ENCODE measurements at places on chromosomes 1 and 21. TPM values are rescaled to one million over a fixed set of nuclear protein-coding genes. Genes with fewer than 3 reads are reported as not detected.

Gene HMCN1
- 8.9 TPM for total RNA-seq

Gene SELL
- 1.2 TPM for total RNA-seq

Gene RGS16
- 0.88 TPM for total RNA-seq

Gene CLIC6
- 11.2 TPM for total RNA-seq

Gene BMP8B
- 0.33 TPM for total RNA-seq

Gene SYCP1
- total RNA-seq, result not detected

Gene LCE1D
- total RNA-seq, result not detected

Gene OR2L8
- total RNA-seq, result not detected

Gene LCE1E
- total RNA-seq, result not detected

Gene FASLG
- not detected for total RNA-seq

DNA sequence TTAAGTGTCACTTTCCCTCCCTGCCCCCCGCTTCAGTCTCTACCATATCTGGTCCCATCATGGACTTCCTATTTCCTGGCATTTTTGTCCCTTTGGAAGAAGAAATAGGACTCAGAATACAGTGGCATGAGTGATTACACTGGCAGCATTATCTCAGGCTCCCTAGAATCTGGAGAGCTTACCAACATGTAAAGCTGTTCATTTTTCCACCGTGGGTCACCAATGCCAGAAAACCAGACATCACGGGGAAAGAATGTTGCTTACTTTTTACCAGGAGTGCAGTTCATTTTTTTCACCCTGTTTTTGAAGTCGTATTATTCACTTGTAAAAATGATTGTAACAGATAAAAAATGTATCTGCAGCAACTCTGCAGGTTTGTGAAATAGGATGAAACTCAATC is 44.8 kb downstream of the BACH1 start:
- no peak for DNase-seq
- H3K4me1 ChIP-seq, result peaks cover 58% of the 10 kb centered on the region
- H3K27ac ChIP-seq, result peak overlapping the region; percentile 43
- peaks cover under 1% of the 10 kb centered on the region for H3K36me3 ChIP-seq
- no peaks in the 10 kb centered on the region for H3K27me3 ChIP-seq

GRCh38 chr1:39525366-39526165 is 34.1 kb downstream of the BMP8A start:
- no peak overlapping the region for H3K4me3 ChIP-seq
- H3K27ac ChIP-seq, result peak overlapping the region; percentile 42
- H3K27me3 ChIP-seq, result no peaks in the 10 kb centered on the region
- no peaks in the 10 kb centered on the region for H3K4me1 ChIP-seq
- DNase-seq, result no peak
- H3K36me3 ChIP-seq, result peaks cover 36% of the 10 kb centered on the region

DNA sequence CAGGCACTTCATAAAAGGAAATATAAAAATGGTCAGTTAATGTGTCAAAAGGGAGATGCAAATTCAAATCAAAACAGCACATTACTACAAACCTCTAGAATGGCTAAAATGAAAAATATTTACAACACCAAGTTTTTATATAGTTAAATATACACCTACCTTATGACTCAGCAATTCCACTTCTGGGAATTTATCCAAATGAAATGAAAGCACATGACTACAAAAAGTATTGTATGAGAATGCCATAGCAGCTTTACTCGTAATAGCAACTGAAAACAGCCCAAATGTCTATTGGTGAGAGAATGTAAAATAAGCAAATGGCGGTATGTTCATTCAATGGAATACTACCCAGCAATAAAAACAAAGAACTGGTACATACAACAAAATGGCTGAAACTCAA is 175.8 kb upstream of the SPAG17 start:
- no peaks in the 10 kb centered on the region for H3K27me3 ChIP-seq
- no peak overlapping the region for H3K27ac ChIP-seq
- no peak for DNase-seq
- H3K4me1 ChIP-seq, result no peaks in the 10 kb centered on the region

DNA sequence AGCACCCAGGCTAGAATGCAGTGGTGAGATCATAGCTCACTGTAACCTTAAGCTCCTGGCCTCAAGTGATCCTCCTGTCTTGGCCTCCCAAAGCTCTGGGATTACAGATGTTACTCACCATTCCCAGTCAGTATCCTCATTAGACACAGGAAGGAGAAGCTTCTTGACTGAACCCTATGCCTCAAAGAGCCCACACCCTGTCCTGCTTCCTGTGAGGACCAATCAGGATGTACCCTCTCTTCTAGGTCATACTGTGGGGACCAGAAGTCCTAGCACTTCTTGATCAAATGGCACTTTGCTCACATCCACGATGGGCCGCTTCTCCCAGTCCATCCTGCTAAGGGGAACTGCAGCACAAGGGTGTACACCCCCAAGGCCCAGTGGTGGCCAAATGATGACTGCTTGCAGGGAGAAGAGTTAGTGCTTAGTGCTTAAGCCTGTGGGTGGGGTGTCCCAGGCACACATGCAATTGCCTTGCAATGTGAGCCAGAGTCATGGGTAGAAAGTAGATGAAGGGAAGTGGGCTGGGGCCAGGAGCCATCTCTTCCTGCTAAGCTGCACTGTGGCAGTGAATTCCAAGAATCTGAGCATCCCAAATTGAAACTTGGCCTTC is 9.8 kb downstream of the CD34 start:
- H3K4me3 ChIP-seq, result no peak overlapping the region
- peak overlapping the region; percentile 95 for H3K27ac ChIP-seq
- H3K27me3 ChIP-seq, result no peaks in the 10 kb centered on the region
- H3K4me1 ChIP-seq, result peaks cover 98% of the 10 kb centered on the region
- H3K36me3 ChIP-seq, result peaks cover 12% of the 10 kb centered on the region

GRCh38 chr1:167439301-167439988 is 78.9 kb downstream of the CD247 start:
- H3K4me1 ChIP-seq, result peaks cover 12% of the 10 kb centered on the region
- H3K36me3 ChIP-seq, result no peaks in the 10 kb centered on the region
- peak overlapping the region; percentile 59 for H3K4me3 ChIP-seq
- H3K27ac ChIP-seq, result no peak overlapping the region
- peaks cover 29% of the 10 kb centered on the region for H3K27me3 ChIP-seq

GRCh38 chr1:40064797-40065499 is 24.4 kb downstream of the CAP1 start:
- H3K27ac ChIP-seq, result peak overlapping the region; percentile 11
- H3K36me3 ChIP-seq, result peaks cover 93% of the 10 kb centered on the region
- H3K27me3 ChIP-seq, result no peaks in the 10 kb centered on the region
- peaks cover 27% of the 10 kb centered on the region for H3K4me1 ChIP-seq

DNA sequence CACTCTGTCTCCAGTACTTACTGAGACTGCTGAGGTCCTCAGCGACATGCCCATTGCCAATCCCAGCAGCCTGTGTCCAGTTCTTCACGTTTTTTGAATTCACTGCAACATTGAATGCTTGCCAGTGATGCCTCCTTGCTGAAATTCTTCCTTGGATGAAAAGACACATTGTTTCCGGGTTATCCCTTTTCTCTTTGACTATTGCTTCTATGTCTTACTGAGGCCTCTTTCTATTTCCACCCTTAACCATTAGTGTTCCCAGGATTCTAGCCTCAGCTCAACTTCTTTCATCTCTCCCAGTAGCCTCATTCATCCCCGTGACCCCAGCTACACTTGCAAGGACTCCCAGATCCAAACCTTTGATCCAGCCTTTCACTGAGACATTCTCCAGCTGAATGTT is 46.5 kb upstream of the KIF26B start:
- no peaks in the 10 kb centered on the region for H3K4me1 ChIP-seq
- no peak overlapping the region for H3K4me3 ChIP-seq
- H3K27ac ChIP-seq, result no peak overlapping the region
- no peaks in the 10 kb centered on the region for H3K27me3 ChIP-seq

- H3K36me3 ChIP-seq, result no peaks in the 10 kb centered on the region
- H3K27me3 ChIP-seq, result no peaks in the 10 kb centered on the region
- H3K4me1 ChIP-seq, result no peaks in the 10 kb centered on the region
- no peak overlapping the region for H3K4me3 ChIP-seq
- DNase-seq, result no peak
These were observed 11.3 kb downstream of the NBPF3 start for GRCh38 chr1:21451212-21451611.

DNA sequence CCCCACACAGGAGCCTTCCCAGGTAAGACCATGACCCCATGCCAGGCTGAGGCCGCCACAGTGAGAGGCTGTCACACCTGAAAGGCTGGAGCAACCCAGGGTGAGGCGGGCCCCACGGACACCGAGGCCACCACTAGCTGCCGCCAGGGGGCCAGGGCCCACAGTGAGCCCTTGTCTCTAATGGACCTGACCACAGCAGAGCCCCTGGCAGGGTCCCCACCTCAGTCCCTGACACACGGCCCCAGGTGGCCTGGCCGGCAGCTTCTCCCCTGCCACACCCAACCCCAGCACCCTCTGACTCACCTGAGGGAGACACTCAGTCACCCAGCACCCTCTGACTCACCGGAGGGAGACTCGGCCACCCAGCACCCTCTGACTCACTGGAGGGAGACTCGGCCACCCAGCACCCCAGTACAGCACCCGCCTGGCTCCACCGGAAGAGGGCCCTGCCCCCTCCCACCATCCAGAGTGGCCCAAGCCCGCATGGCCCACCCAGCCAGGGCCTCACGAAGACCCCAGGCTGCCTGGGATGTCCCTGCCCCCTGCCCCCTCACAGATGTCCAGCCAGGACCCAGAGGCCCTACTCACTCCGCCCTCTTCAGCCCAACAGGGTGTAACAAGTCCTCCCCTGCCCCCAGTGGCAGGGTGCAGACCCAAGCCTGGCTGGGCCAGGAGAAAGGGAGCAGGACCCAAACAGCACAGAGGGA is 4.4 kb downstream of the DVL1 start:
- H3K4me1 ChIP-seq, result peaks cover 51% of the 10 kb centered on the region
- H3K4me3 ChIP-seq, result no peak overlapping the region
- peaks cover 20% of the 10 kb centered on the region for H3K36me3 ChIP-seq
- no peak for DNase-seq
- H3K27ac ChIP-seq, result no peak overlapping the region

- H3K36me3 ChIP-seq, result no peaks in the 10 kb centered on the region
- peaks cover 10% of the 10 kb centered on the region for H3K4me1 ChIP-seq
- no peak for DNase-seq
- peak overlapping the region; percentile 27 for H3K4me3 ChIP-seq
- no peak overlapping the region for H3K27ac ChIP-seq
These were observed 3.7 kb downstream of the MMEL1 start for GRCh38 chr1:2628933-2629626.

DNA sequence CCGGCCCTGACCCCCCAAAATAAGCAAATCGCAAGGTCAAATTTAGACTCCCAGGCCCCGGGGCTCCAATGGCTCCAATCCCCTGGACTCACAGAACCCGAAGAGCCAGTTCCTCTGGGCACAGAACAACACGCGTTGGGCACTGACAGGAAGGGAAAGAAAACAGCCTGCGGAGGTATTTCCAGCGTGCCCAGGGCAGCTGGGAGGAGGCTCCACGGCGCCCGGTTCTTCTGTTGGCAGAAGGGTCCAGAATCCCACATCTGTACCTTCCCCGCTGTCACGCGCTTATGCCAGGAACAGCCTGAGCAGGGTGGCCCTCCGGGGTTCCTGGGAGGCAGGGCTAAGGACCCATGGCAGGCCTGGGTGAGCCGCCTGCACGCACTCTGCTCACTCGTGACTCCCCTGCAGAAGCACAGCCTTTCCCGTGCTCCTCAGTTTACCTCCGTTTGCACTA is 85.5 kb downstream of the RIPK4 start:
- H3K36me3 ChIP-seq, result no peaks in the 10 kb centered on the region
- H3K4me3 ChIP-seq, result no peak overlapping the region
- no peak overlapping the region for H3K27ac ChIP-seq
- H3K4me1 ChIP-seq, result peaks cover 12% of the 10 kb centered on the region
- peaks cover 19% of the 10 kb centered on the region for H3K27me3 ChIP-seq
- no peak for DNase-seq

GRCh38 chr1:17789926-17790325 is 34.8 kb downstream of the ACTL8 start:
- H3K27ac ChIP-seq, result no peak overlapping the region
- no peak overlapping the region for H3K4me3 ChIP-seq
- peaks cover 64% of the 10 kb centered on the region for H3K27me3 ChIP-seq
- H3K36me3 ChIP-seq, result no peaks in the 10 kb centered on the region
- no peaks in the 10 kb centered on the region for H3K4me1 ChIP-seq
- no peak for DNase-seq

DNA sequence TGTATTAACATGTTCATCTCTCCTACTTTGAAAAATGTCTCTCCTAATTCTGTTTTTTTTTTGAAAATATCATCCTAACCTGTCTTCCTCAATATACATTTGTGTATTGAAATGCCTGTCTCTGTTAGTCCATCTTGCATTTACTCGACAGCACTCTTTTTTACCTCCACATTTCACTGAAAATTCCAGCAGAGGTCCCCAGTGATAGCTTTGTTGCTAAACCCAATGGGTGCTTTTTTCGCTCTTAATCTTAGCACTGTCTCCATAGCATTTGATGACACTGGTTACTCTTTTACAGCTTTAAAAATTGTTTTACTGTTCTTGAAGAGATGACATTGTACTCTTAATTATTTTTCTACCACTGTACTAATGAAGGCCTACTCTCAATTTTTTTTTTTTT is 10.8 kb downstream of the OSBPL9 start:
- no peak for DNase-seq
- H3K4me3 ChIP-seq, result no peak overlapping the region
- H3K36me3 ChIP-seq, result no peaks in the 10 kb centered on the region
- peaks cover 75% of the 10 kb centered on the region for H3K4me1 ChIP-seq
- H3K27ac ChIP-seq, result no peak overlapping the region

DNA sequence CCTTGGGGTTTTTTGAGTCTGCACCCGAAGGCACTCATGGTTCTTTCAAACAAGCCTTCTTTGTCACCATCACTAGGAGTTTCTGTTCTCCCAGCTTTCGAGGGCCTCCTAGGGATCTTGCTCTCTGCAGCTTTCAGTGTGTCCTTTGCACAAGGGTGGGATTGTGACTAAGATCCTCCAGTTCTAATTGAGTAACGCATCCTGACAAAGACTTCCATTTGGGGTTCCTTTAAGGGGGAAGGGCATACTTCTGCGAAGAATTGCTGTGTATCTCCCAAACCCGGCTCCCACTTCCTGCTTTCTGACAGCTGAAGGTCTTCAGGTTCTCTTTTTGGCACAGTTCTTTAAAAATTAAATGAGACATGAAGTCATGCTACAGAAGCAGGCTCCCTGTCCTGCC is 139.4 kb downstream of the EDEM3 start:
- DNase-seq, result no peak
- H3K27ac ChIP-seq, result peak overlapping the region; percentile 29
- peaks cover 8% of the 10 kb centered on the region for H3K36me3 ChIP-seq
- H3K4me3 ChIP-seq, result no peak overlapping the region
- peaks cover 52% of the 10 kb centered on the region for H3K4me1 ChIP-seq
- no peaks in the 10 kb centered on the region for H3K27me3 ChIP-seq

DNA sequence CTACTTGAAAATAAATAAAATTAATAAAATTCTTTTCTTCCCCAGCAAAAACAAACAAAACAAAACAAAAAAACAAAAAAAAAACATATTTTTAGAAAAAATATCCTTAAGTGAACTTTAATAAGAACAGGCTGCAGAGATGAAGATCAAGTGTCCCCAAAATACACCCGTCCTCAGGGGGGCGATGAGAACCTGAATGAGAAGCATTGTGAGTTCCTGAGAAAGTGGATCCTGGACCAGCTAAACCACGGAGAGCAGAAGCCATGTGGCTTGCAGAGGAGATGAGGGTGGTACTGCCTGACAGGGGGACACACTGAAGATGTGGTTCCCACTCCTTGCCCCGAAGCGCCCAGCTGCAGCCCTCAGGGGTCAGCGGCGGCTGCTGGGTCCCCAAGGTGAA is 89.3 kb downstream of the ITPKB start:
- H3K4me3 ChIP-seq, result no peak overlapping the region
- H3K27me3 ChIP-seq, result no peaks in the 10 kb centered on the region
- no peak overlapping the region for H3K27ac ChIP-seq
- peaks cover 29% of the 10 kb centered on the region for H3K4me1 ChIP-seq
